ENCODE measurements at places on chromosomes 7 and 10.

DNA sequence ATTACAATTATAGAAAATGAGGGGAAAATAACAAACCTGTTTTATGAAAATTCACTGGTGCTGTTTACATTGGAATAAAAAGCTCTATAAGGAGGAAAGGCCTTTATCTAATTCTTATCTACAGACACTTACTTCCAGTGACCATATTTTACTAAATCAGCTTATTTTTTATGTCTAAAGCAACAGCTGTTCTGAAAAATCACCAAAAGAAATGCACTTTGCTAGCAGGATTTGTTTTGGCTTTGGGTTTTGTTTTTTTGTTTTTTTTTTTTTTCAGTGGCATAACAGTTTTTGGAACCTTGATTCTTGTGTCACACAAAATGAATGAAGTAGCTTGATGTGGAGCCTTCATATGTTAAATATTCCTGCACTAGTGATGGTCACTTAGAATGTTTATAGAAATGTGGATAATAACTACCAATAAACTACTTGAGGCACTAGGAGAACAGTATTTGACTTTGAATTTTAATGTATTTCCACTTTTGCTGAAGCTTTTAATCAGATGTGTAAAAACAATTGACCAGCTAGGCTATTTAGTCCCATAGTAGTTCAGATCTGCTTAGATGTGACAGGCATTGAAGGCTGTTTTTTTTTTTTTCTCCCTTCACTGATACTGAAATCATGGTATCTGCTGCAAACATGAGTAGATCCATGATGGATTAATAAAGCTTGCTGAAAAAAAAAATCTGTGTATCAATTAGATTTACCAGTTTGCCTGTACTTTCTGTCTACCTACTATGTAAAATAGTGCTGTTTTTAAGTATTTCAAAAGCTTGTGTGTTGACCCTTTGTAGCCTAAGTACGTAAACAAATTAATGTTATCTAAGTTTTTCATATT lies 2.8 kb downstream of the ARL4A start:
- no peak for DNase-seq

- no peak for DNase-seq
Measured at GRCh38 chr7:81816312-81816711, 46.5 kb upstream of the HGF start.

DNA sequence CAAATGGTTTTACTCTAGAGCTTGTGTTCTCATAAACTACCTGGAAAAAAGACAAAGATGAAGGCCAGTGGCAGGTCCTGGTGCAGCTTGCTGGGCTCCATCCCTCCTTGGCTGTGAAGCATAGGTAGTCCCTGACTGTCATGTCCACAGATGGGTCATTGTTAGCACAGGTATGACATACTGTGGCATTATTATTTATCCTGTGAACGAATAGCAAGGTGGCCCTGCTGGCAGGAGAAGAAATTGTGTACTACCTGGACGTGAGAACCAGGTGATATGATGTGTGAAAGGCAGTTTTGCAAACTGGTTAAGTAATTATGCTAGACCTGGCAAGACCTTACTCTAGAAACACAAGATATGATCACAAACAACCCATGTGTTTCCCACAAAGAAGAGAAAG lies 63.9 kb downstream of the CCDC71L start:
- DNase-seq, result no peak

DNA sequence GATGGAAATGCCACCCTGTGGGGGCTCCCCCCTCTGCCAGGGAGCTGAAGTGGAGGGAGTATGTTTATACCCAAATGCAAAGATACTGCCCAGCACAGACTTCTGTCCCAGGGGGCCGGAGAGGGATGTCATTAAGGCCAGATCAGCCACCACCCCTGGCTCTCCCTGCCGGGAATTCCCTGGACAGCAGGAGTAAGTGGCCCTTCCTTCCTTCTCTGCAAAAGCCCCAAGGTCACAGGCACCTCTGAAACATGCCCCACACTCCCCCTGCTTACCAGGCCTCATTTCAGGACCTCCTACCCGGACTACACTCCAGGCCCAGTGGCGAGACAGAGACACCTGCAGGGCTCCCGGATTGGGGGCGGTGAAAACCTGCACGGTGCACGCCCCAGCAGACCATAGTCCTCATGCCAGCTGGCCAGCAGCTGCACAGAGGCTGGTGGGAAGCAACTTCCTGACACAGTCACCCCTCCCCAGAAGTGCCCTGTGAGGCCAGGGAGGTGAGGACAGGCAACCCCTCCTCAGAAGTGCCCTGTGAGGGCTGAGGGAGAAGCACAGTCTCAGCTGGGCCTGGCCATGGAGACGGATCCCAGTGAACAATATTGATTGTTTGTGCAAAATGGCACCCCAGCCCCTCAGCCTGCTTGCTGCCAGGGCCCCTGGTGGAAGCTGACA lies 33.0 kb upstream of the RET start:
- DNase-seq, result no peak

DNA sequence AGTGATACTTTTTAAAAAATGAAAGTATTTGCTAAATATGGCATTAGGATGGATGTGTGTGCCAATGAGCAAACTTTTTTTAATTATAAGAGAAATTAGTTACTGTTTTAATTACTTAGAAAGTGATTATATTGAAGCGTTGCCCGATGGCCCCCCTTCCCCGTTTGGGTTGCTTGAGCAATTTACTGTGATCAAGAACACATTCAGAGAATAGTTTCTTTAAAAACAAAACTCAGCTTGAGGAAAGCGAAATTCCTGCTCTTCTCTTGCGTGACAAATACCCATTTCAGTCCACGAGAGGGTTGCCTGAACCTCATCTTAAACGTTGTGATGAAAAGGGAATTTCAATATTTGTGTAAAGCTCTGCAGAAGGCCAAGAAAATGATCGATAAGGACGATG lies 234.1 kb downstream of the GATA3 start:
- no peak for DNase-seq

DNA sequence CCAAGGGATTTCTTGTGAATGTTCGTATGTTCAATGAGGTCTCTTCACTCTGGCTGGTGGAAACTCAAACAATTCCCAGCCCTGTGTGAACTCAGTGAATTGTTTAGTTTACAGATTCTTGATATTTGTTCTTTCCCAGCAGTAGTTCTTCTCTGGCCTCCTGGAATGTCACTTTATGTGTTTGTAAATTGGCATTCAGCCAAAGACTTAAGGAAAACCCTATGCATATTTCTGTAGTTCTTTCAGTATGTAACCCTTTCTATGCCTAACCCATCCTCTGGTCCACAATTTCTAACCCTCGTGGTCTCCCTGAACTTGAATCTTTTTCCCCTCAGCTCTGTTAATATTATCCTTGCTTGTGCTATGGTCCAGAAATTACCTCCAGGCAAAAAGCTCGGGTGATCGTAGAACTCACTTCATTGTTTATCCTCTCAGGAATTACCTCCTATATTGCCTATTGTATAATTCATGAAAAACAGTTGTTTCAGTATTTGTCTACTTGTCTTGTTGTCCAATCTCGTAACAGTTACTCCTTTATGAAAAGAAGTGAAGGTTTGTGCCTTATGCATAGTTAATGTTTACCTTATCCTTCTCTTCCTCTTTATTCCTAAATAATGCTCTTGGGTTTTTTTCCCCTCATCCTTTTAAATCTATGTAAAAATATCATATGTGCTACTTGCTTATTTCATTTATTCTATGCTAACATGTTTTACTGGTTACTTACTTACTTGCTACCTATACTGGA lies 23.7 kb upstream of the AGR3 start:
- DNase-seq, result no peak

DNA sequence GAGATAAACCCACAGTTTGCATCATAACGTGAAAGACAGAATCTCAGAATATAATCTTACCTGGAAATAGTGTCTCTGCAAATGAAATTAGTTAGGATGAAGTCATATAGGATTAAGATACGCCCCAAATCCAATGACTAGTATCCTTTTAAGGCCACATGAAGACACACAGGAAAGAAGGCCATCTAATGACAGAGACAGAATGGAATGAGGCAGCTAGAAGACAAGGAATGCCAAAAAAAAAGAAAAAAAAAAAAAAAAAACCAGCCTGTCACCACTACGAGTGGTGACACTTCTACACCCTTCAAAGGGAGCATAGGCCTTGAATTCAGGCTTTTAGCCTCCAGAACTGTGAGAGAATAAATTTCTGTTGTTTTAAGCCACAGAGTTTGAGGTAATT lies 82.9 kb downstream of the HYCC1 start:
- no peak for DNase-seq

GRCh38 chr7:117053432-117053831 lies 100.1 kb downstream of the ST7 start:
- DNase-seq, result no peak

GRCh38 chr7:78020136-78020873 lies 221.7 kb downstream of the PHTF2 start:
- no peak for DNase-seq

DNA sequence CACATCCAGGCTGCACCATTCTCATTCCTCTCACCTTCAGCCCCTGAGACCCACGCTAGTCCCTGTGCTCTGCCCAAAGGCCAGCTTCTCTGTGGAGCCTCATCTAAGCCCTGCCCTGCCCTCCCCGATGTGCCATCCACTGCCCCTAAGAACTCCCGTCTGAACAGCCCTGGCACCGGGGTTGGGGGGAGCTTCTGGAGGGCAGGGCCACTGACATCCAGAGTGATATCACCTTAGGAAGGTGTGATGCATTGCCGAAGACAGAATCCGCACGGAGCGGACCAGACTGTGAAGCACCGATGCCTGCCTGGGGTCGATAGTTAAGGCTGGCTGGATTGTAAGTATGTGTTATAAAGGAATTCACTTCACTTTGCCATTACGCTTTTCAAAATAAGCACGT lies 511.0 kb downstream of the PTPRN2 start:
- no peak for DNase-seq

DNA sequence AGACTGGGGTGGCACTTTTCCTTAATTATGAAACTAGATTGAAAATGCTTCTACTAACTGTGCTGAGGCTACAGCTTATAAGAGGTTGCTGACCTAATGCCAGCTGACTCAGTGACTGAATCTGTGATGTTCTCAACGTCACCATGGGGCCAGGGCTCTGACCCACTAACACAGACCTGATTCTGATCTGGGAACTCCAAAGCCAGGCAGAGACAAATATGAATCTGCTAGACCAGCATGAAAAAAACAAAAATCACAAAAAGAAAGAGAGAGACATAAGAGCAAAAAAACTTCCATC lies 16.1 kb downstream of the USP6NL start:
- no peak for DNase-seq

- no peak for DNase-seq
Measured at GRCh38 chr7:108515013-108515412, 10.9 kb downstream of the PNPLA8 start.

GRCh38 chr7:96426027-96426426 lies 104.1 kb upstream of the SLC25A13 start:
- no peak for DNase-seq

DNA sequence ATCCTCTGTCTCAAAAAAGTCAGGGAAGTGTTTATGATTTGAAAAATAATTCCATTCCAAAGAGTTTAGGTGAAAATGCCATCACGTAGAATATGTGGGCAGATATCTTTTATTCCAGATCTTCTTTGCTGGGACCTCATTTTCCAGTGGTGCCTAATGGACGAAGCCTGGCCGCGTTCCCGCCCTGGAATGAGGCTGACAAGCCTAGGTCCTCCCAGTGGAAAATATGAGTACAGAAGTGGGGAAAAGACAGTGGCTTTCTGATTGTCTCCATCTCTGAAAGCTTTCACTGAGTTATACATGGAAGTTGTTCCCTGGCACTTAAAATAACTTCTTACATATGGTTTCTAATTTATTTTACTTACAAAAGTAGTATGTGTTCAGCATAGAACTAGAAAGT lies 139.4 kb downstream of the TACC2 start:
- no peak for DNase-seq

GRCh38 chr7:103630318-103630717 lies 184.3 kb upstream of the SLC26A5 start:
- no peak for DNase-seq

GRCh38 chr10:71779641-71780040 lies 6.3 kb upstream of the VSIR start:
- DNase-seq, result no peak

DNA sequence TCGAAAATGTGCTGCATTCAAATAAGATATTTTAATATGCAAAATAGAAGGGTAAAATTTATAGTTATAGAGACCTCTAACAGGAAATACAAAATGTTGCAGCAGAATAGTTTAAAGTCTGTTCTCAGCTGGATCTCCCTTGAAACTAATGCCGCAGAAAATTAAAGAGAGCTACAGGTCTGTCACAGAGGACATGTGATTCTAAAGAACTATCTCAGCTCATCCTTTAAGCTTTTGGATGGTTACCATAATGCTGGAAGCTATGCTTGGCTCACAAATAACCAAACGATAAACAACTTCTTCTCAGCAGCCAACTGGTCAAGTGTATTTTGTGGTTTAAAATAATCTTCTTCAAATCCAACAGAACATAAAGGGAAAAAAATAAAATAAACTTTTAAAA lies 353.0 kb downstream of the PARD3 start:
- DNase-seq, result no peak

- no peak for DNase-seq
Measured at GRCh38 chr10:92857904-92858514, 9.7 kb downstream of the EXOC6 start.

DNA sequence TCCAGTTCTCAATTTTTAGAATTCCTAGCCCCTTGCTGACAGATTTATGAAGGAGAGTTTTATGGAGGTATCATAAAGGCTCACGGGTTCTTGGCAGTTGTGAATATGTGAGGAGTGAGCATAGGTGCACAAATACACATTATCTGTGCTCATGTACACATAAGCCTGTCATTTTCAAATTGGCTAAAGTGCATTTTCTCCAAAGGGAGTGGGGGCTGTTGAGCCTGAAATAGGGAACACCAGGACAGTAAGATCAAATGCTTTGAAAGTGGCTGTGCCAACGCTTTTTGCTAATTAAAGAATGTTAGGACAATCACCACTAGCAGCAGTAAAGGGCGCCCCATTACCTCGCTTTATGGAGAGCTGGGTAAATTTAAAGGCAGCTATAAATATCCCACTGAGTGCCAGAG lies 8.3 kb upstream of the LRRC4 start:
- DNase-seq, result no peak

DNA sequence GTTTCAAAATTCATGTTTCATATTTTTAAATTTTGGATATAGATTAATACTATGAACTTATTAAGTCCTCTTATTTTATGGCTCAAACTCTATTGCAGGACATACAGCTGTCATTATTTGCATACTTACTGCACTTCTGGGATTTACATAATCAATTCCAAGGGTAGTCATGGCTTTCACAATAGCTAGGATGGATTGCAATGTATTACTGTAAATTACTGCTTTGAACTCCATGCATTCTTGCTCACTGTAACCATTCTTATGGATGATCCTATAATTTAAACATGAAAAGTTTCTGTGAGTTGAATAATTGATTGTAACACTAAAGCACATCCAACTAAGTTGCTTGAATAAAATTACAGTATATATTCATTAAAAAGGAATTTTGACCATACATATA lies 23.5 kb downstream of the GNAT3 start:
- no peak for DNase-seq

GRCh38 chr7:150322114-150322832 lies 882 bp upstream of the LRRC61 start:
- DNase-seq, result peak; percentile 47

- DNase-seq, result no peak
Measured at GRCh38 chr7:95960706-95961244, 188.4 kb downstream of the DYNC1I1 start.

GRCh38 chr7:40475681-40475982 lies 340.8 kb downstream of the SUGCT start:
- DNase-seq, result no peak

Data from activated CD8-positive, alpha-beta memory T cell treated with anti-CD3 and anti-CD28 coated beads for 4 hours (primary cell).